Lower leg skin (tissue), 4 donors: ENCODE measurements at places on chromosomes 11 and 22.

- DNase-seq: peak; percentile 40
Observed at GRCh38 chr22:48781391-48781790, 1046.3 kb downstream of the BRD1 start.

DNA sequence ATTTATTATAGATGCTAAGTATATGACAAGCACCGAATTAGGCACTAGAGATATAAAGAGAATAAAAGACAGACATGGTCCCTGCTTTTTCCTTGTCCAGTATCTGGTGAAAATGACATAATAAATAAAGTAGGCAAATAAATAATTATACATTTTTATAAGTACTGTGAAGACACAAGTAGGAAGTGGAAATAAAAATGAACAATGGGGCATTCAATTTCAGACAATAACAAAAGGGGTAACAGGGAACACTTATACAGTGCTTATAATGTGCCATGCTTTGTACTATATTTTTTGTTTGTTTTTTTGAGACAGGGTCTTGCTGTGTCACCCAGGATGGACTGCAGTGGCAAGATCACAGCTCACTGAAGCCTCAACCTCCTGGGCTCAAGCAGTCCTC lies 4.3 kb downstream of the KBTBD3 start:
- no peak for DNase-seq

DNA sequence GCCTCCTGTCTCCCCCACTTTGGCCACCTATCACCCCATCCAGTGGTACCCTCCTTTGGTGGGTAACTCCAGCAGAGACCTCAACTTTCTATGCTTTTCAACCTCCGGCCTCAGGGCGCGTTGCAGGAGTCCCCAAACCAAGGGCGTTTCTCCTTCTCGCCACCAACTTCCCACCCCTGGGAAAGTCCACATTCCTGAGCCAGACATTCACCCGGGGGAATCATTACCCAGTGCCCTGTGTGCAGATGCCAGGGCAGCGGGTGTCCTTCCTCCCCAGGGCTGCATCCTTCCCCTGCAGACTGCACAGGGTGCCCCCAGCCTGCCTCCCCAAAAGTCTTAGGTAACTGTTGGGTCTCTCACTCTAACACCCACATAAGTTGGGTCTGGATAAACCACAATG lies 26.4 kb downstream of the MYEOV start:
- DNase-seq: no peak

- DNase-seq: no peak
Observed at GRCh38 chr22:20955548-20955947, 11.5 kb upstream of the AIFM3 start.

- DNase-seq: no peak
Observed at GRCh38 chr11:46352063-46352841, 5.0 kb downstream of the DGKZ start.

DNA sequence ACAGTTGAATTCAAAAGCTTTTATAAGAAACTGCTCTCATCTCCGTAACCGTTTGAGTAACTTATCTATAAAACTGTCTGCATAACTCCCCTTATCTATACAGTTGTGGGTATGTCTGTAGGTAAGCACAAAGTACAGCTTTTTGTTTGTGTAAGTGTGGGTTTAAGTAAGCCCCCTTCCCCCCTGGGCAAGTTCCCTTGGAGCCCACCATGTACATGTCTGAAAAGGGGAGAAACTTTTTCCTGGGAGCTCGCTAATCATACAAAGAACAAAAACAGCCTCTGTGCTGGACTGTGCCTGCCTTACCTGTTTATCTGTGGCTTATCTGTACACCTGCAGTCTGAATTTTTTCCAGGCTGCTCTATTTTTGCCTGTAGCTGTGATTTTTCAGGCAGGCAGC lies 36.3 kb upstream of the TMEM45B start:
- DNase-seq: no peak

- DNase-seq: no peak
Observed at GRCh38 chr22:17120281-17120680, 879 bp downstream of the TMEM121B start.

DNA sequence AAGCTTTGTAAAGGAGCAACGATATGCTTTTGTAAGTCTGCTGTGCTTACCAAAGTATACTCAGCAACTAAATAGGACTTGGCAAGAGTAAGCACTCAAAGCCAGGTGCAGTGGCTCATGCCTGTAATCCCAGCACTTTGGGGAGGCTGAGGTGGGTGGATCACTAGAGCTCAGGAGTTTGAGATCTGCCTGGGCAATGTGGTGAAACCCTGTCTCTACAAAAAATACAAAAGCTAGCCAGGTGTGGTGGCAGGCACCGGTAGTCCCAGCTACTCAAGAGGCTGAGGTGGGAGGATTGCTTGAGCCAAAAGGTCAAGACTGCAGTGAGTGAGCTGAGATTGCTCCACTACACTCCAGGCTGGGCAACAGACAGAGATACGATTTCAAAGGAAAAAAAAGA lies 67.5 kb downstream of the PAK1 start:
- DNase-seq: no peak

DNA sequence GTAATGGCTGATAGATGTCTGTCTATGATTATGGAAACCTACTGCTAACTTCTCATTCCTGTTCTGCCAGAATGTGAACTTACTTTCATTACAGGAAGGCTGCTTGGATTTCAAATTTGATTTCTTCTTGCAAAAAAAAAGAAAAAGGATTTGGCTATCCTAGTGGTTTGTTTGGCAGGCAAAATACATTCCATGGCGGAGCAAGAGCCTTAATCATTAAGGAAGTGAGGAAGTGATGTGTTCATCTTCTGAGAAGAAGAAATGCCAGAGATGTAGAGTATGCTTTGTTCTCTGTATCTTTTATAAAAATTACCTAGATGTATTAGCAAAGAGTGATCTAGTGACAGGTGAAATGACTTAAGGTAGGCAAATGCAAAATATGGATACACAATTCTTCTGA lies 356.3 kb downstream of the SOX6 start:
- no peak for DNase-seq

DNA sequence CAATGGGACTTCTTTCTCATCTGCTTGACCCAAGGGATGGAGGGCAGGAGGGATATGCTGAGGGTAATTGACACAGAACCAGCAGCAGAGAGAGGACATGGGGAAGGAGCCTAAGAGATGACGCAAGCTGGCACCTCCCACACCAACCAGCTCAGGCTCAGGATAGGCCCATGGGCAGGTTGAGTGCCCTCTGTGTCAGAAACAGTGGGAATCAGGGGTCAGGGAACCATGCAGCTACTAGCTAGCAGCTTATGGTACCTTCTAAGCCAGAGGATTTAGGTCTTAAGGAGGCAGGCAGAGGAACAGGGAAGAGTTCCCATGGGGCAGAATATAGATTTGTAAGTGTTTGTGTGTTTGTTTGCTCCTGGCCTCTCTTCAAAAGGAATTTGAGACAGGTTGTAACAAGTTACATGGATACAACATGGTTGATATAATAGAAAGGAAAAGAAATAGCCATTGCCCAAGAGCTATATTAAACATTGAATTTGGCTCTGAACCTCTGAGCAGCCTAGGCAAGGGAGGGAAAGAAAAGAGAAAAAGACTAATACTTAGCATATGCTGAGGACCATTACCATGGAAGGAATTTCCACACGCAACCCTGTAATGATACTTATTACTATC lies 39.9 kb upstream of the NAV2 start:
- DNase-seq: no peak

DNA sequence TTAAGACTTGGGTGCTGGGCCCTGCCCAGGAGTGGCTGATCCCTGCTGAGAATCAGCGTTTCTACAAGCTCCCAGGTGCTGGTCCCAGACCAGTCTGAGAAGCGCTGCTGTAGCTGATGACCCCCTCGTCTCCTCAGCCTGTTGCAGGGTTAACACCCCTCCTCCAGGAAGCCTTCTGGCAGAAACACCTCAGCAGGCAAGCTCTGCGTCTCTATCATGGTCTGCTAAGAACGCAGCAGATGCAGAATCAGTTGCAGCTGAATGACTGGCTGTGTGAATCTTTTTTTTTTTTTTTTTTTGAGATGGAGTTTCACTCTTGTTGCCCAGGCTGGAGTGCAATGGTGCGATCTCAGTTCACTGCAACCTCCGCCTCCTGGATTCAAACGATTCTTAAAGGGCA lies 132.5 kb downstream of the CACNA1I start:
- no peak for DNase-seq

- no peak for DNase-seq
Observed at GRCh38 chr11:17827006-17827405, 92.4 kb downstream of the KCNC1 start.
